Spinal cord (tissue), 10 donors: ENCODE measurements at places on chromosomes 5 and 9. TPM values are rescaled to one million over a fixed set of nuclear protein-coding genes. Genes with fewer than 3 reads are reported as not detected.
A peak's percentile ranks its signal among the peaks of the same experiment; 100 is the strongest.

Gene TMEM141
- total RNA-seq: 38.9 TPM

Gene GABRA1
- total RNA-seq: 25.3 TPM

Gene FAT2
- 32.6 TPM for total RNA-seq

Gene OTP
- total RNA-seq: 1.8 TPM

Gene GPR151
- 0.06 TPM for total RNA-seq

Gene IL5
- total RNA-seq: 0.50 TPM

Gene SOX30
- total RNA-seq: not detected

Gene PLPP7
- 6.2 TPM for total RNA-seq

Gene SLC6A19
- total RNA-seq: 0.10 TPM

Gene TPRN
- total RNA-seq: 6.7 TPM

GRCh38 chr5:75275756-75276155, 39.1 kb upstream of the ANKRD31 start:
- DNase-seq: no peak

- DNase-seq: no peak
These were observed 320.1 kb downstream of the AGTPBP1 start for GRCh38 chr9:85421641-85422040.

DNA sequence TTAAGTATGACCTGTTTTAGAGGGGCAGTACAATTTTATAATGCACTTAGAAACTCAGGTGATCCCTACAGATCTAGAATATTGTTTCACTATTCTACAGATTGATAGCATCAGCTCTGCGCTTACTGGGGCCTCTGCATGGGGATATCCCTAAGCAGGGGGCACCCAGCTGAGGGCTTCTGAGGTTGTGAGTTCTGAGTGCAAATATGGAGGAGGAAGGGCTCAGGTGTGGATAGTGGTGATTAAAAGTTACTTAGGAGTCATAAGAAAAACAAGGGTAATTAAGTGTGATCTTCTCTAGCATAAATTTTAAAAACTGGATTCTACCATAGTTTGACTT, 274.4 kb downstream of the EFNA5 start:
- no peak for DNase-seq

DNA sequence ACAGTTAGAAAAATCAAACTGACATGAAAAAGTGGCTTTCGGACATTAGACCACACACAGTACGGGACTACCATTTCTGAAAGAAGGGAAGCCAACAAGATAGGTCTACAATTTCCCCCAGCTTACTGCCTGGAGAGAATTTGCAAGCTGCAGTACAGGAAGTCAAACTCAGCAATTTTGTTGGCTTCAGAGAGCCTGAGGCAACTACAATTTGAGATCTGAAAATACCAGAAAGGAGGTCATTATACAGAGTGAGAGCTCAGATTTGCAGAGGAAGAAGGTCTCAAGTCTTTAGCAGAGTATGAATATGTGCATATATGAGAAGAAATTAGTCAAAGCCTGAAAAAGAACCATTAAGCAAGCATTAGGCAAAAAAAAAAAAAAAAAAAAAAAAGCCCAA, 83.0 kb downstream of the OXCT1 start:
- no peak for DNase-seq

DNA sequence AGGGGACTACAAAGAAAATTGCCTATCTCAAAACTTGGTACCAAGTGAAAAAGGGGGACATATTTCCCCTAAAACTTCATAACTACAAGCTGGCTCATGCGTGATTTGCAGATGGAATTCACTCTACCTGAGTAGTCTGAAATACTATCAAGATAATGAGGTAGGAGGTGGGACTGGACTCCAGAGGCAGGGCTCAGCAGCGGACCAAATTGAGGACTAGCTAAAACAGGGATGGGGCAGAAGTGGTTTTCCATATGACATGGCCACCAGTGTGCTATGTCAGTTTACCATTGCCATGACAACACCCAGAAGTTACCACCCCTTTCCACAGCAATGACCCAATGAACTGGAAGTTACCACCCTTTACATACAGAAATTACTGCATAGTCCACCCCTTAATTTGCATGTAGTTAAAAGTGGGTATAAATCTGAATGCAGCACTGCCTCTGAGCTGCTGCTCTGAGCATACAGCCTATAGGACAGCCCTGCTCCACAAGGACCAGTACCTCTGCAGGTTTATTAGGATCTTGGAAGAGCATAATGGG, 30.4 kb upstream of the TESK1 start:
- DNase-seq: no peak

- DNase-seq: peak; percentile 53
These were observed 27.5 kb downstream of the FSD1L start for GRCh38 chr9:105475302-105475701.

DNA sequence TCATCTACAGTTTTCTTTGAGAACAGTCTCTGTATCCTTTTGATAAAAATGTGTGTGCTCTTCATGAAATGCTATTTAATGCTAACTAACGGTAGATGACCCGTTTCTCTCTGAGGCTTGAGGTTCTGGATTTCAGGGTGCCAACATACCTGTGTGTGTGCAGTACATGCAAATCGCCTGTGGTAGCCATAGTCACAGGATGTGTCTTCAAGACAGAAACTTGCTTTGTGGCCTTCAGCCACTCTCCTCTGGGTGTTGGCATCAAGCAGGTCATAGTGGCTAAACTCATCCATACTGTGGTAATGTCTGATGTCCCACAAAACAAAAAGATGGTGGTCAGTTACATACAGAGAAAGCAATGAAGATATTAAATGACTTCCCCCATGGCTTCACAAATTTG, 4.2 kb downstream of the LOX start:
- no peak for DNase-seq

GRCh38 chr5:108432024-108432423, 50.1 kb upstream of the FBXL17 start:
- DNase-seq: no peak

DNA sequence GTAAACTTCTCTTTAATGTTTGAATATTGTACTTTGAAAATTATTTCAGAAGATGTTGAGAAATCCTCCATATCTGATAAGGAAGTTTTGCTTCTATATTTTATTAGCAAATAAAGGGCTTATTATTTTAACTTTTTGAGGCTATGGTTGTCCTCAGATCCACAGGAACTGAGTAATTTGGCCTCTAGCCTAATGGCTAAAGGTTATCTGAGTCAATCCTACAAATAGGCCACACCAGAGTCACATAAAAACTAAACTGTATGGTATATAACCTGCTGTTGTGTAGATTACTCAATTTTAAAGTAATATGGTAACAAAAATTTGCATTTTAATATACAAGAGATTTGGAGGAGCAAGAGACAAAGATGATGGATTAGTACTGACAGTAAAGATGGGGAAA, 549.2 kb upstream of the GRAMD2B start:
- DNase-seq: no peak

DNA sequence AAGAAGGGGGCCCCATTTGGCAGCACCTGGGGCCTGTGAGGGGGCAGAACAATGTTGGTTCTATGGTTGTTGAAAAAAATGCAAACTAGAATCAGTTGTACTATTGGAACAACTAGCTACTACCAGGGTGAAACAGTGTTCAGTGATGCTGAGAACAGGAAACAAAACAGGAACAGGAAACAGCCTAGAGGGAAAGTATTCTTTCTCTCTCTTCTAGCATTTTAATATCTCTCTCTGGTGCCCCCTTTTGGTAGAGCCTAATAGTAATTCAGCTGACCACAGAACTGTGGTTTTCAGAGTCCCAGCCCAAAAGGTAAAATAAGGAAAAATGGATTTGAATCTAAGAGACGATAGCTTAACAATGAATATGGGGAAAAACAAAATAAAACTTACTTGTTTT, 138.0 kb upstream of the KCNN2 start:
- DNase-seq: no peak

DNA sequence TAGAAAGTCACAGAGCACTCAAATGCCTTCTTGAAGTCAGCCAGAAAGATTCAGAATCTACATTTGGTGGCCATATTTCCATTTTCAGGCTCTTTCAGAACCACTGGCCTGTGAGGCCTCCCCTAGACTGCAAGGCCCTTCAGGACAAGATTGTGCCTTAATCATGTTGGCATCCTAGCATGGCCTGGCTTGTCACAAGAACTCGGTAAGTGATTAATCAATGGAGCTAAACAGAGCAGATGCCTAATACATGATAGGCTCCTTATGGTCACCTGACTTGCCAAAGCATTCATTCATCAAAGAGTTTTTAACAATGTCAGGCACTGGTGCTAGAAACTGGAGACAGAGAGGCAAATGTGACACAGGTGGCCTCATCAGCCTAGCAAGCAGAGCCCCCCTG, 70.3 kb downstream of the PGM5 start:
- no peak for DNase-seq

DNA sequence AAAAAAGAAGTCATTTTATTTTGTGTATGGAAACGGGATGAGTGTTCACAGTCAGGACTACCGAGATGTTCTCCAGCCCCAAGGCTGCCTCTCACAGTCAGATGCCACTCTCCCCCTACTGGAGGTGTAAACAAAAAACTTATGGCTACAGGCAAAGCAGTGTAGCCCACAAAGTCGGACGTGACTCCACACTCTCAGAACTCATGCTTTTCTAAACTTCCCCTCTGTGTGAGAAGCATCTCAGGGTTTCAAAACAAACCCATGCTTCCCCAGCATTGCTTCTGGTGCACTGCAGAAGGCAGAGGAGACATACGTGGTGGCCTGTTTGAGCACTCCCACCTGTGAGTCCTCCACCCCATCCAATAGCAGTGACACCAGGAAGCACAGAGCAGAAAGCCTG, 580.3 kb downstream of the BNC2 start:
- DNase-seq: no peak

GRCh38 chr9:94911211-94911610, 184.7 kb downstream of the AOPEP start:
- no peak for DNase-seq

DNA sequence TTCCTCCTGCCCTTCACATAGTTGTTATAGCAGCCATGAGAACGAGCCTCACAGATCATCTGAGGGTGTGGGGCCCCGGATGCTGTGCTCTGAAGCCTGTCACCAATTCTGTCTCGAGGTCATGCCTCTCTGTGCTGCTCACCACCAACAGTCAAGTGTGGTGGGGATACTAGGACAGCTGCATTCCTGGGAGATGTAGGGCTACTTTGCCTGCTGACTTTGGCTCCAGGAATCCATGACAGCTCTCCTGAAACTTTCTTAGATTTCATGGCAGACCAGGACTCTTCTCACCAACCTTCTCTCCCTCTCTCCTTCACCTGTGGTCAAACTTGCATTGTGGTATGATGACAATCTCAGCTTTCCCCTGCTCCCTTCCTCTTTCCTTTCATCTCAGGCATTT, 395.9 kb downstream of the PSAT1 start:
- DNase-seq: no peak

DNA sequence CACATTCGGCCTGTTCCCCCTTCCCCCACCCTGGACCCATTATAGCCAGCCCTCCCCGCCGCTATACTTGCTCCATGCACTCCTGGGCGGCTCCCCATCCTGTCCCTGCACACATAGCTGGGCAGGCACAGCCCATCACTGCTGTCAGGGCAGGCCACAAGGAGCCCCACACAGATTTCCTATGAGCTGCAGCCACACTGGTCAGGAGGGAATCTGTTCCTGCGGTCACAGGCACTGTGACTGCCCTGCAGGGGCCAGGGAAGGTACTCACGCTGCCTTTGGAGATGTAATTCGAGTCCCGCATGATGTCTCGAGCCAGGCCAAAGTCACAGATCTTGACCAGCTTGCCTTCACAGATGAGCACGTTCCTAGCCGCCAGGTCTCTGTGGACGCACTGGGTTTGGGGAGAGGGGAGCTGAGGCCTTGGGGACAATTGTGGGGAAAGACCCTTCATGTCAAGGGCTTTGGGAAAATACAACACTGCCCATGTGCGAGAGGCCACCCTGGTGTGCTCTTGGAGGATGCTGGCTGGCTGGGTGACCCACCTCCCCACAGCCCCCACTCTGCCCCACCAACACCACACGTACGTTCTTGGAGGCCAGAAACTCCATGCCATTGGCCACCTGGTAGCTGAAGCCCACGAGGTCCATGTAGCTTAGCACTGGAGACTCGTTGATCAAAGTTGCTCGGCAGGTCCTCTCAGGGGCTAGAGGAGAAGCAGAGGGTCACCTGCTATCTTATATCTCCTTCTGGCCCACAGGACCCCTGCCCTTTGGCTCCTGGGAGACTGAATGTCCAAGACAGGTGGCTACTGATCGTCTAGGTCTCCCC, 34.5 kb upstream of the CSF1R start:
- DNase-seq: no peak

DNA sequence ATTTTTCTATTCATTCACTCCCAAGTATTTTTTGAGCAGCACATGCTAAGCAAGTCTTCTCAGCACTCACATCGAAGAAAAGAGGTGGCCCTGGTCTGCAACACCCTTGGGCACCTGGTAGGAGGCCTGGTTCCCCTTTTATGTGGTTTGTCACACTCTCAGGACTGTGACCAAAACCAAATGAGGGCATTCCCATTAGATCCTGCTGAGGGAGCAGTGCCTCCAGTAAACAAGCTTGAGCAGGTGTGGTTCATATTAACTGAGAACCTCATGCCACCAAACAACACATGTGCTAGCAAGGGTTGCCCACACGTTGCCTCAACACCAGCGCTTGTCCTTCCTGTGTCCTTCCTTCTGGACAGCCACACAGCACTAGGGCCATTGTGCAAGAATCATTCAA, 26.9 kb upstream of the SYK start:
- no peak for DNase-seq

GRCh38 chr5:39068099-39068498, 6.1 kb downstream of the RICTOR start:
- DNase-seq: no peak

DNA sequence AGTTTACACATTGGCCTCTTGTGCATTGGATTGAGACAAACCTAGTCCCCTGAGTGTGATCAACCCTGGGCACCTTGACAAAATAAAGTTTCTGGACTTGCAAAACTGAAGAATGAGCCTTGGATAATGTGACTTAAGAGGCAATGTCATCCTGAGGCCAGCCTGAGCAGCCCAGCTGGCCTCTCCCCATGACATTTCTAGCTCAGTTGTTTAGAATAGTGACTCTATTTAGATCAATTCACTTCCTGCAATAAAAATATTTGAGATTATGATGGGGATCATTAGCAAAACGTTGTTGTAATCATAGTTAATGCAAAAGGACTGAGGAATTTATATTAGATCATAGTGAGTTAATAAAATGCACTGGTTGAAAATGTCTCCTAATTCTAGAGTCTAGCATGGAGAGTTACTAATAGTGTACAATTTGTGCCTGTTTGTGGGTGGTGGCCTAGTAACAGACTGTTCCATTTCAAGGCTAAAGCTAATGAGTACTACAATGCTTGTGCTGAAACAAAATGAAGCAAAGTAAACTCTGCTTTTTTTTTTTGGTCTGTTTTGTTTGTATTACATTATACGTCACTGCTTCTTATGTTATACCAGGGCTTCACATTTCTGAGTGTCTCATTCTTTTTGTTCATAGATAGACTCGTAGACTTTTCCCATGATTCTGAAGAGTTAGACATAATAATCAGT, 10.9 kb upstream of the RHOBTB3 start:
- DNase-seq: no peak

GRCh38 chr5:64207978-64208377, 42.3 kb downstream of the RNF180 start:
- no peak for DNase-seq

- no peak for DNase-seq
These were observed 7.4 kb upstream of the FBXO10 start for GRCh38 chr9:37583522-37584121.
